ENCODE measurements at places on chromosomes 12 and 14. TPM values are rescaled to one million over a fixed set of nuclear protein-coding genes. Genes with fewer than 3 reads are reported as not detected.

Gene FBXW8
- 8.3 TPM for total RNA-seq

Gene LMO3
- not detected for total RNA-seq

Gene GSG1
- not detected for total RNA-seq

Gene GTF2A1
- total RNA-seq: 42.8 TPM

Gene TSHR
- total RNA-seq: 0.24 TPM

Gene COX8C
- not detected for total RNA-seq

Gene KCNH3
- 3.3 TPM for total RNA-seq

DNA sequence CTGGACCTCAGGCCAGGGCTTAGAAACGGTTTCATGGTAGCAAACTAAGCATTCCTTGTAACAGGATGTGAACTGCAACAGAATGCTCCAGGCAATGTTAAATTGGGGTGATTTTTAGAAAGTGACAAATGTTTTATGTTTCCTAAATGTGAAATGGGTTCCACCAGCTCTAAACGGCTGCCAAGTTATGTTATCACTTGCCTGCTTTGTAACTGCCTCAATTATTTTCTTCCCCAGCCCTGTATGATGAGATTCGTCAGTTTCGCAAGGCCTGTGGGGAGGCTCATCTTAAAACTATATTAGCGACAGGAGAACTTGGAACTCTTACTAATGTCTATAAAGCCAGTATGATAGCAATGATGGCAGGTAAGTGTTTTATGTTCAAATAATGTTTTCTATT, 70.9 kb downstream of the DERA start:
- DNase-seq: no peak

DNA sequence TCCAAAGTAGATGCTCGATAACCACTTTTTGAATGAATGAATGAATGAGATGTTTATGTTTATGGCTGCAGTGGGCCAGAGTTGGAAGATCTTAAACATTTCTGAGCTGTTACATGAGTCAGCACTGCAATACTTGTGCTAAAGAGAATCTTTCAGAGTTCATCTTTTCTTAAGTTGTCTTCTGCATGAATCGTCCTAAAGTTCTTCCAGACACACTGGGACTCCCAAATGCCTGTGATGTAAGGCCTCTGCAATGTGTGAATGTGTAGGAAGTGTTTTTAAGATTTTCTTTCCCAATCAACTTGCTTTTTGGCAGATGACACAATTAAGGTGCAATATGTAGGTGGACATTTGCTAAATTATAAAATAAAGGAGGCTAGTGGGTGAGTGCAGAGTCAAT, 50.3 kb upstream of the TRIM9 start:
- no peak for DNase-seq

DNA sequence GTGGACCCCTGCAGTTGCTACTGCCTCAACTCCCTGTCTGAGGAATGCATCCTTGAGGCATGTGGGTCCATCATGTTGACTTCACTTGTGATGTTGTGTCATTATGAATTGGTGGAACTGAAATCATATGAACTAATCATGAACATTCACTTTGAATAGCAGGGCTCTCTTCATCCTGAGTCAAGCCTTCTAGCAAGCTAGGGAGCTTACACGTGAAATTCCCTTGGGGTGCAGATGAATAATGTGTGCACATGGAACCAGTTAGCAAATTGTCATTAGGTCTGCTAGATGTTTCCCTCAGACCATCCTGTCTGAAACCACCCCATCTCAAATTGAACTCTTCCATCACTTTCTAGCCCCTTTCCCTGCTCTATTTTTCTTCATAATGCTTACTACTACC, 3.6 kb downstream of the COQ6 start:
- DNase-seq: no peak

- no peak for DNase-seq
Observed at GRCh38 chr12:131134523-131135310, 181.0 kb downstream of the ADGRD1 start.

DNA sequence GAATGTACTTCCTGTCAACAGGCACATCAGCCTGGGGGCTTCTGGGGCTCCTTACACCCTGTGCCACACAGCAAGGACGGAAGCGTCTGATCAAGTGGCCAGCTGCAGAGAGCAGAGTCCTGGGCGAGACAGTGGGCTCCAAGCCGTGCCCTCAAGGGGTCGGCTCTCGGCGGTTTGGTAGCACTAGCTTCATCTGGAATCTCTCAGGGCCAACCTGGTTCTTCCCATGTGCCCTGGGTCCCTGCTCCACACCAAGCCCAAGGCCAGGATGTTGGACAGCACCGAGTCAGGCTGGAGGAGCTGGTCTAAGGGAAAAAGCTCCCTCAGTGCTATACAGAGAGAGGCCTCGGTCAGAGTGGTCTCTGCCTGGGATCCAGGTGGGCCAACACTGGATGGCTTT, 20.5 kb downstream of the DIO3 start:
- no peak for DNase-seq

GRCh38 chr12:30996255-30996654, 69.7 kb downstream of the TSPAN11 start:
- DNase-seq: no peak

DNA sequence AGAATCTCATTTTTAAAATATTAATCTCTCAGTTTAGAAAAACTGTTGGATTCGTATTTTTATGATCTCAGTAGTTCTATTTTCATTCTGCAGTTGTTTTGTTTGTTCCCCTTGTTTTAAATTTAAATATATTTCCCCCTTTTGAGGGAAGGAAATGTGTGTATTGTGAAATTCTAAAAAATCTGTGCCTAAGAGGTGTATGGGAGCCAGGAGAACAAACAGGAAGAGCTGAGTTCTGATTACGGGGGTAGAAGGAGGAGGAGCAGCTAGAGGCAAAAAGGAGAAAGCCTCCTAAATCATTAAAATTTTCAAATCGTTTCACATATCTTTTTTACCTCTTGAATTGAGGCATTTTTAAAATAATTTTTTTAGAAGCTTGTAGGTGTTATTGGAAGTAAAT, 2.3 kb downstream of the RDH12 start:
- no peak for DNase-seq

- DNase-seq: no peak
Observed at GRCh38 chr14:71932229-71932981, at the start of gene RGS6. Gene RGS6 (plus strand): TSS chr14:71932429.

DNA sequence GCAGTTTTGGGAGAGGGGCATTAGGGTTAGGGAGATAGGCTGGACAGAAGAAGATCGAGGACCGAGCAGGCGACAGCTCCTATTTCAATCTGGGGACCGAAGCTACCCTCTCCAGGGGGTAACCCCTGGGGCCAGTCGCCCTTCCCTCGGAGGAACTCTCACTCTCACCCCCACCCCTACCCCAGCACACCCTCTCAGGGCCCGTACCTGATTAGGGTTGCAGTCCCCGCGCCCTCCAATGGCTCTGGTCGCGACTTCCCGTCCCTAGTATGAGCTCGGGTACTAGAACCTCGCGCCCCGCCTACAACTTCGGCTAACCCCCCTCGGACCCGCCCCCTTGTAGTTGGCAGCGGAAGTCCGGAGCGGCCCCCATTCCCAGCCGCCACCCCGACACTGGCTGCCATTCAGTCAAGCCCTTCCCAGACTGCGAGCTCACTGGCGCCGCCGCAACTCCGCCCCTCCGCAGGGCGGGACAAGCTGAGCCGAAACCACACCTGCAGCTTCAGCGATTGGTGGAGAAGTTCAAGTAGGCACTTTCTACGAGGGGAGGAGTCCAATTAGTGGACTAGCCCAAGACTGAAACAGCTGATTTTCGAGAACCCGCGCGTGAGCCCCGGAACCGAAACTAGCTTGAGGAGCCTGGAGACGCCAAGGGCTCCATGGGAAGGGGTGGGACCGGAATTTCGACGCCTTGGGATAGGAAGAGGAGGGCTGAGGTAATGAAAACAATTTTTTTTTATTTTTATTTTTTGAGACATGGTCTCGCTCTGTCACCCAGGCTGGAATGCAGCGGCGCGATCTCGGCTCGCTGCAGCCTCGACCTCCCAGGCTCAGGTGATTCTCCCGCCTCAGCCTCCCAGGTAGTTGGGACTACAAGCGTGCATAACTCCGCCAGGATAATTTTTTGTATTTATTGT, at the start of gene STAT2:
Gene STAT2 (minus strand): TSS at position 257 of the 917 bp plus-strand sequence. CDS start 3,536 bp downstream, outside the sequence.
- DNase-seq: peak; percentile 98

- no peak for DNase-seq
Observed at GRCh38 chr12:5154091-5154490, 110.4 kb downstream of the KCNA5 start.

- no peak for DNase-seq
Observed at GRCh38 chr14:68211421-68211820, 391.8 kb downstream of the RAD51B start.

DNA sequence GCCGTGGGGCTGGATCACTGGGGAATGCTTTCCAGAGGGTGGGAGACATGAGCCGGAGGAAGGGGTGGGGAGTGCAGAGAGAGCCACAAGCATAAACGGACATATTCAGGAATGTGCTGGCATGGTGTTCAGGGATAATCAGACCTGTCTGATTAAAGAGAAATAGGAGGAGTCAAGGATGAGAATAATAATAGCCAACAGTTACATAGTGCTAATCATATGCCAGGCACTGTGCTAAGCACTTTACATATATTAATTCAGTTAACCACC, 43.7 kb downstream of the LTBP2 start:
- no peak for DNase-seq

DNA sequence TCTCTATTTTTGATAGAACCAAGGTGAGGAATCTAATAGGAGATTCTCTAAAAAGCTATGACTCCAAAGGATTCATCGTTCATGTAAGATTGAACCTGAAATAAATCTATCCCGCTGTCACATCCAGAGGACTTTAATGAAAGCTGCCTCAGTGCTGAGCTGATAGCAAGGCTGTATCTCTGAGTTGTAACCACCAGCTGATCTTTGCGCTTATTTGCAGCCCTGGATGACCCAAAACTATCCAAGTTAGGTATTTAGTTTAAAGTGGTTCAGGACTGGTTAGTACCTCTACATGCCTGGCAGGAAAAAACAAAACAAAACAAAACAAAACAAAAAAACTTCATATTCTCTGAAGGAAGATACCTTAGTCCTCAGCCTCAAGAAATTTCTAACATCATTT, 8.8 kb upstream of the ANKRD33 start:
- DNase-seq: no peak

DNA sequence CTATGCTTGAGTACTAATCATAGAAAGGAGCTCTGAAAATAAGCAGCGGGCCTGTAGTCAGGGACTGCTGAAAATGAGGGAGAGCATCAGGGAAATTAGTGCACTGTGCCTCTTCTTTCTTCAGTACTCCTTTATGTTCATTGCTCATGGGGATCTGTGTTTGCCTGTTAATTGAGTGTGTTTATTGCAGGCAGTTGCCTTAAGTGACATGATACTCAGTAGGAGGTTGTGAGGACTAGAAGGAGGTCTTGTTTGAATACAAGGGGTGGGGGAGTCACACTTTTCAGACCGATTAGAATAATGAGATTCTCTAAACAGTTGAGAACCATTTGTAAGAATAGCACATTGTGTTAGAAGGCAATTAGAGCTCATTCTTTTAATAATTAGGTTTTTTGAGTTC, 102.6 kb upstream of the SLCO1C1 start:
- no peak for DNase-seq

- DNase-seq: no peak
Observed at GRCh38 chr12:6644903-6645302, 2.3 kb downstream of the ACRBP start.

DNA sequence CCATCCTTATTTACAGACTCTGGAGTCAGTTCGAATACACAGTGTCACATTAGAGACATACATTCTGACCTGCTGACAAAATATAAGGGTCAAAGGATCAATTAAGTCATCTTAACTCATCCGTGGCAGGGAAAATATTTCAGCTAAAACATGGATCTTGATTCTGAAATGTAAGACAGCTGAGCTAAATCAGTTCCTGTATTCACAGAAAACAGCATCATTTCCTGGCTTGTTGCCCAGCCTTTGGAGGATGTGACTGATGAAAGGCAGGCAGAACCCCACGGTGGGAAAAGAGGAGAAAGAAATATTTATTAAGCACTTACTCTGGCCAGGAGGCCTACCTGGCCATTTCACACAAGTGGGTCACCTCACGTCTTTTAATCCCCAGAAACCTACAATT, 101.9 kb downstream of the GAS2L3 start:
- no peak for DNase-seq

GRCh38 chr12:22828066-22828465, 203.1 kb downstream of the ETNK1 start:
- DNase-seq: no peak

DNA sequence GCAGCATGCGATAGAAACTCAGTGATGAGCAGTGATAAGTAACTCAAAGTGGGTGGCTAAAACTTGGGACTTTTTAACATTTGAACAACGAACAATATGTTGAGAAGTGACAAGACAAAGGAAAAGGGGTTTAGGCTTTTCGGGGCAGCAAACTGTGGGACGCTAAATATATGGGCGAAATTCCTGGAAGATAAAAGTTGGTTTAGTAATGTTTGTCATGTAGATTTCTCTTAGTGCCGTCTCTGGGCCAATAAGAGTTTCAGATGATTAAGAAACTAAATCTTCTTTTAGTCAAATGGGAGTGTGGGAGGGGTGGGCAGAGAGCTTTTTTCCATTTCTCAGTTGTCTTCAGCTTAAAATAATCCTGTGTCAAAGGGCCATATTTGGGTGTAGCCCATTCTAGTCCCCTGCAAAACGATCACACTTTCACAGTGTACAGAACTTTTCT, 41.7 kb upstream of the FUT8 start:
- DNase-seq: no peak

GRCh38 chr14:65301862-65302539, 110.5 kb upstream of the FUT8 start:
- DNase-seq: no peak

DNA sequence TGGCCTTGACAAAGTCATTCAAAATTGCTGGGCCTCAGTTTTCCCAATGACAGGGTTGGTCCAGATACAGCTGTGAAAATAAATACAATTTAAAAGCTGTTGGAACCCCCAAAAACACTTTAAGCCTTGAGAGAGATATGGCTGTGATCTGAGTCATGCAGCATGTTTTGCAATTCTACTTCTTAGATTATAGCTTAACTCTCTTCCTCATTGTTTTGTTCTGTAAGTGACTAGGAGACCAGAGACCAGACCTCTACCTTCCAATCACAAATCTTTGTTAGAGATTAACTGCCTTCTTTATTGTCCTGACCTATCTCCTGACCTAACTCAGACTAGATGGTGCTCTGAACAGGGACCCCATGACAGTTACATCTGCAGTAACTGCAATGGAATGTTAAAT, 198.1 kb downstream of the STXBP6 start:
- no peak for DNase-seq

- DNase-seq: no peak
Observed at GRCh38 chr12:22069851-22070250, 23.8 kb downstream of the CMAS start.

DNA sequence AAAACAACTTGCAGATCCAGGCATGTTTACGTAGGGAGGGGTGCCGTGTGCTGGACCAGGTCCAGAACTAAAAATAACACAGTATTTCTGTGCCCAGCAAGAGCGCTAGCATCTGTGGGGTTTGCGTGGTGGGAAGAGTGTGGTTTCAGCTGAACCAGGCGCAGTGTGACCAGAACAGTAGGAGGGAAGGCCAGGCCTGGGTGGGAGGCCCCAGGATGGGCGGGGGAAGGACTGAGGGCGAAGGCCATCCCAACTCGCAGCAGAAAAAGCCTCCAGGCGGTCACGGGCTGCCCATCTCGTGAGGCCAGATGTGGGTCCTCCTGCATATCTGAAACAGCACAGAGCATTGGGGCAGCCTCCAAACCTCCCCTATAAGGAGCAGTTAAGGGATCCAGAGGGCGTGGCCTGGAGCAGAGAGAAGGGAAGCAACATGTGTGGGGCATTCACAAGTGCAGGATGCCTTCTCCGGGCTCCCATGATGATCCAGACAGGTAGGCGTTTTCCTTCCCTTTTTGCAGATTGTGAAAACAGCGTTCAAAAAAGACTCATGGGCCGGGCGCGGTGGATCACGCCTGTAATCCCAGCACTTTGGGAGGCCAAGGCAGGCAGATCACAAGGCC, 17.8 kb upstream of the CD9 start:
- no peak for DNase-seq

Measured in activated T-cell treated with anti-CD3 and anti-CD28 coated beads, Interleukin-2, amount 50 U/mL, for 4 hours (primary cell).